ENCODE measurements at places on chromosomes 2 and 18.

GRCh38 chr2:12060886-12061285, 314.5 kb downstream of the LPIN1 start:
- no peak for DNase-seq

GRCh38 chr2:109722026-109722425, 72.1 kb upstream of the RGPD5 start:
- DNase-seq, result no peak

DNA sequence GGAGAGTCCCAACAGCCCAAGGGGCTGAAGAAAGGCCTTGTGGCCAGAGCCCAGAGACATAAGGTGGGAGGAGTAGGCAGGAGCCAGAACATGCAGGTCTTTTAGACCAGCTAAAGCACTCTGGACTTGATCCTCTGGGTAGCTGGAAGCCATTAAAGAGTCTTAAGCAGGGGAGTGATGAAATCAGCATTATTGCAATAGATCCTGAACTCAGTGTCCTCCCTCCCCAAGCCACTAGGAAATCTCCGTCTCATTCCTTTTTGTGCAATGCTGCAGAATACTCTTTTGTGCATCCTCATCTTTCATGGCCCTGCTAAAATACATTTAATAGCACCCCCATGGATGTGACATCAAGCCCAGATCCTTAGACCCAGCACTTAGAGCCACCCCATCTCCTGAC, 58.6 kb upstream of the ZCCHC2 start:
- no peak for DNase-seq

GRCh38 chr2:207474863-207475485, 54.8 kb upstream of the CREB1 start:
- DNase-seq, result no peak

- no peak for DNase-seq
These were observed 199.6 kb downstream of the MYCN start for GRCh38 chr2:16139663-16140615.

GRCh38 chr2:34995196-34995595, 1360.4 kb upstream of the CRIM1 start:
- no peak for DNase-seq

GRCh38 chr18:44107187-44107586, 573.5 kb upstream of the SETBP1 start:
- no peak for DNase-seq

- DNase-seq, result no peak
These were observed 88.3 kb downstream of the RHOB start for GRCh38 chr2:20534913-20535801.

GRCh38 chr18:56511996-56512395, 126.4 kb downstream of the TXNL1 start:
- no peak for DNase-seq

Measured in 8988T (cell line).